Stimulated activated CD4-positive, alpha-beta T cell treated with anti-CD3 and anti-CD28 coated beads, Interleukin-15, amount 100 ng/mL, for 1 hour (primary cell): ENCODE measurements at places on chromosomes 6 and 20.

DNA sequence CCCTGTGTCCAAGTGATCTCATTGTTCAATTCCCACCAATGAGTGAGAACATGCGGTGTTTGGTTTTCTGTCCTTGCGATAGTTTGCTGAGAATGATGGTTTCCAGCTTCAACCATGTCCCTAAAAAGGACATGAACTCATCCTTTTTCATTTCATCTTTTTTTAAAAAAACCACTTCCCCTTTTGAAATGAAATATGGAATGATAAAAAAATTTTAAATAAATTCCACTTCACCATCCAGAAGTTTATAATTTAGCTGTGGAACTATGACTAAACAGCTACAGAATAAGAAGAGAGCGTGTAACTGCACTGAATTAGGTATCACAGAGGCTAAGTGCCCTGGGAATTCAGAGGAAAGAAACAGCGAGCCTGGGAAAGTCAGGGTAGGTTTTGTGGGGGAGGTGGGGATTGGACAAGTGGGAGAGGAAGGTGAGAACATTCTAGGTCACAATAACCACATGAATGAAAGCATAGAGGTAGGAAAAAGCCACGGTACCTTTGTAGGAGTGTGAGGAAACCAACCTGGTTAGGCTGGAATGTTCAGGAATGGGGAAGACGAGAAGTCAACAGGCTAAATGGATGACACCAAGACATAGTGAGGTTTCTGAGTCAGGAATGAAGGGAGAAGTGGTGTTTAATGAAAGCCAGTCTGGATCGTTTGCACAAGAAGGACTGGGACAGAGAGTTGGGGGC, 11.0 kb downstream of the TRIM10 start:
- DNase-seq = no peak

GRCh38 chr6:28251661-28252008, 434 bp downstream of the ZKSCAN4 start:
- DNase-seq = no peak

DNA sequence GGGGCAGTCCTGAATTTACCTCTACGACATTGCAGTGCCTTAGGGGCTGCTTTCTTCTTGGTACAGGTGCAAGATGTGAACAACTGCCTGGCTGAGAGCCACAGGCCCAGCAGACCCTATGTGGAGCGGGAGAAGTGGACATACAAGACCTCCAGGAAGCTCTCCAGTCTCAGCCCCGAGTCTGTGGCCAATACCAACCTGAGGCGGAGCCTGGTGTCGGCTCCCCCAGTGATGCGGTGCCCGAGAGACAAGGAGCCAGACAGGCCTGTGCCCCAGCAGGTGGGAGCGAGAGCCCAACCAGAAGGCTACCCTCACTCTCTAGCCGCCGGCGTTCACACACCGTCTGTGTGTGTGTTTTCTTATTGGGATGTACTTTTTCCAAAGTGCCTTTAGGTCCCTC, 59.6 kb downstream of the EFCAB8 start:
- DNase-seq = no peak

- DNase-seq = no peak
Measured at GRCh38 chr20:1856424-1856823, 38.8 kb upstream of the SIRPA start.

DNA sequence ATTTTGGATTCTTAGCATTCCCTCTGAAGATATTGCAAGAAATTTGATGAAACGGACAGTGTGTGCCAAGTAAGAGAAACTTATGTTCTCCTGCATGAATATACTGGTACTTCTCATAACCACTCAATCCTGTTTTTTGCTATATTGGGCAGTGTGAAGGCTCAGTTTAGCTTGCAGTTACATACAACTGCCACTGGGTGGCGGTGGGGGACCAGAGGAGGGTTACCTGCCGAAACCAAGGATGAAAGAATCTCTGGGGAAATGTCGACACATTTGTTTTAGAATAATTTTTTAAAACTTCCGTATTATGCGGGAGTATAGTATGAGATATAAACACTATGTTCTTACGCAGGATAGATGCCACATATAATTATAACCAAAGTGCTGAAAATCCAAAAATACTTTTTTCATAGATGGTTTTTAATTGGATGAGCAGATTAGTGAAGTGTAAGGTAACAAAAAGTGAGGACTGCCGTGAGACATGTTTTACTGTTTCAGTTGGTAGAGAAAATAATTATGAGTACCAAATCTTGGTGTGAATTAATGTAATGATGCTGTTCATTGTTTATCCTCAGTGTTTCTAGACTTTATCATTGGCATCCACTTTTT, 9.7 kb downstream of the TRMT11 start:
- peak; percentile 42 for DNase-seq

DNA sequence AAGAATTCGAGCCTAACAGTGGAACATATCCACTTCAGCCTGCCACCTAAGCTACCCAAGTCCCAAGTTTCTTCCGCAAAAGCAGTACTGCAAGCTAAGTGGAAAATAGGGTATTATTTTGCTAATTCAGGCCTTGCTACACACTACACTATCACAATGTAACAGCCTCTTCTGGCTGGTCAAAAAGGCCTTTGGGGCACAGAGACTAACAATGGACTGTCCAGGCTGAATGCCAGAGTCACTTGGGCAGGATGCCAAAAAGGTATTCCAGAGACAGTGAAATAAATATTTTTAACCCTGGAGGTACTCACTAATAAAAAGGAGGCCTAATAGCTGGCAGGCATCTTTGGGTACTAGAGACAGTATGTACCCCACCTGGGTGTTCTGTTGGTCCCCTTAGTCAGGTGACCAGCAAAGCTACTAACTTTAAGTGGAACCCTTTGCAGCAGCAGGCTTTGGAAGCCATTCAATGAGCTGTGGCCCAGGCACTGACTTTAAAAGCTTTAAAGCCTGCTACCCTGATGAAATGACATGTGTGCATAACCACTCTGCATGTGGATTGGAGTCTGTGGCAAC, 692.1 kb downstream of the HTR1B start:
- DNase-seq = no peak

DNA sequence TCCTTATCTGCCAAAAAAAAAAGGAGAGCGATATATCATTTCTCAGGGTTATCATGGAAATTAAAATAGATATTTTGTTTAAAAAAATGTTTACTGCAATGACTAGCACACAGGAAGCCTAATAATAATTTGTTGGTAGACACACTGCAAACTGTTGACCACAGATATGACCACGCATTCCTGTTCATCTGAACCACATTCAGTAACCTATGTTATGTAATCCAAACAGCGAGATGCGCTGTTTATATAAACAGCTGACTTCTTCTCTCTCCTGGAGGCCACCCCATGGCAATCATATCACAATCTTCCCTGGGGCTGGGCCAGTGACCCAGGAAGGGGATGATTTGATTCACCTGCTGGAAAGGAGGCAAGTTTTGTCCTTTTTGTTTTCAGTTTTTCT, 129.3 kb upstream of the UST start:
- no peak for DNase-seq

- DNase-seq = no peak
Measured at GRCh38 chr6:15672291-15672690, 9.5 kb upstream of the DTNBP1 start.

DNA sequence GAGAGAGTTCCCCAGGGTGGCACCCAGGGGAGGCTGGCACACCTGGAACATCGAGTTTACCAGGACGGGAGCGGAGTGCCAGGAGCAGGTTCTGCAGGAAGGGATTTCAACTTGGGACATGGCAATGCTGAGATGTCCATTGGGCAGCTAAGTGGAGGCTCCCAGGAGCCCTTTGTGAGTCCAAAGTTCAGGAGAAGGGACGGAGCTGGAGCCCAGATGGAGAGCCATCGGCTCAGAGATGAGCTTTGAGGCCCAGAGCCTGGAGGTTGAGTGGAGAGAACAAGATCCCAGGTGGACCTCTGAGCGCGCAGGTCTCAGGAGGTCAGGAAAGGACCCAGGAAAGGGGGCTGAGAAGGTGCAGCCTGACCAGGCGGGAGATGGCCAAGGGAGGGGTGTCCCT, 67.5 kb upstream of the AFDN start:
- no peak for DNase-seq

- no peak for DNase-seq
Measured at GRCh38 chr6:51843456-51844056, 243.9 kb downstream of the PKHD1 start.

DNA sequence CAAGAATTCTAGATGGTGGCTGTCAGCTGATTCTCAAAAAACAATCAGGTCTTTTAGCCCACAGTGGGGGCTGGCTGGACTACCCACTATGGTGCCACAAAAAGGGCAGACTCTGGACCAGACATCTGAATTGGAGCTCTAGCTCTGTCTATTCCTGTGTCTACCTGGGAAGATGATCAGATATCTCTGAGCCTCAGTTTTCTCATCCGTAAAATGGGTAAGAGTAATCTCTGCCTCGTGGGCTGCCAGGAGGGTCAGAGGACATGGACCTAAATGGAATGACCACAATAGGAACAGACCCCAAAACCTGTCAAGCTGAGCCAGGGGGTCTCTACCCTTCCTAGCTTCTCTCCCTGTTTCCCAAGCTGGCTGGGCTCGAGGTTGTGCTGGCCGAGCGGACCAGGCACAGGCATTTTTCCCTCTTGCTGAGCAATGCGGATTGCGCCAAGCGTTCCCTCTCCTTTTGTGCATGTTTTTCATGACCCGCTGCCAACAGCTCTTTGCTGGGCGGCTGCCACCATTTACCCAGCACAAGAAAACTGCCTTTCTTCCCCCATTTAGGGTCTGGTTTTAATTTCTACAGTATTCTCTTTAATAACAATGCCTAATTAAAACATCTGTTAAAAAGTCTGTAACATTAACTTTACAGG, 74.7 kb upstream of the MAFB start:
- no peak for DNase-seq

DNA sequence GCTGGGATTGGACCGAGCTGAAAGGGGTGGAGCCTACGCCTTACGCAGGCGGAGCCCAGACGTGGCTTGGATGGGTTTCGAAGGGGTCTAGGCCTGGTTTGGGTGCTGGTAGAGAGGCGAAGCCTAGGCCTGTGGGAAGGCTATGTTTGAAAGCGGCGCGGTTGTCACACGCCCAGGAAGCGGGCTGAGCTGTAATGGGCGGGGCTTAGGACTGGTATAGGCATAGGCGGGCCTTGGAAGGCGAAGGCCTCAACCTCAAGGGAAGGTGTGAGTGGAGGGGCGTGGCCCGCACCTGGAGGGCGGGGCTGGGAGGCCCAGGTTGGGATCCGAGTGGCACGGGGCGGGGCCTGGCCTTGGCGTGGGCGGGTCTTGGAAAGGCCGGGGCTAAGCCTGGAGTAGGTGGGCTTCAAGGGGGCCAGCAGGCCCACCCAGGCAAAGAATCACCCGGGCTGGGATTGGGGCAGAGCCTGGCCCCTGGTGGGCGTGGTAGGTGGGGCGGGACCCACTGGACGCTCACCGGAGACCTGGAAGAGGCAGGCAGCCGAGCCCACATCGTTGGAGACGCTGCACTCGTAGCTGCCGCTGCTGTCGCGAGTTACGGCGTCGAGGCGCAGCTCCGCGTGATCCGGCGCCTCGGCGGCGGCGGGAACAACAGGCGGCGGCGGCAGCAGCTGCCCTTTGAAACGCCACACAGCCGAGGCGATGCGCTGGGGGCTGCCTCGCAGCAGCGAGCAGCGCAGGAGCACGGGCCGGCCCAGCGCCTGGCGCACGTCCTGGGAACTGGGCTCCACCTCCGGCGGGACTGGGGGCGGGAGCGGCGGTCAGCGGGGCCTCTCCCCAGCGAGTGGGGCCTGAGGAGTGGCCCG, 49.0 kb downstream of the MDGA1 start:
- no peak for DNase-seq

GRCh38 chr6:15602154-15602553, 60.7 kb downstream of the DTNBP1 start:
- DNase-seq = no peak

DNA sequence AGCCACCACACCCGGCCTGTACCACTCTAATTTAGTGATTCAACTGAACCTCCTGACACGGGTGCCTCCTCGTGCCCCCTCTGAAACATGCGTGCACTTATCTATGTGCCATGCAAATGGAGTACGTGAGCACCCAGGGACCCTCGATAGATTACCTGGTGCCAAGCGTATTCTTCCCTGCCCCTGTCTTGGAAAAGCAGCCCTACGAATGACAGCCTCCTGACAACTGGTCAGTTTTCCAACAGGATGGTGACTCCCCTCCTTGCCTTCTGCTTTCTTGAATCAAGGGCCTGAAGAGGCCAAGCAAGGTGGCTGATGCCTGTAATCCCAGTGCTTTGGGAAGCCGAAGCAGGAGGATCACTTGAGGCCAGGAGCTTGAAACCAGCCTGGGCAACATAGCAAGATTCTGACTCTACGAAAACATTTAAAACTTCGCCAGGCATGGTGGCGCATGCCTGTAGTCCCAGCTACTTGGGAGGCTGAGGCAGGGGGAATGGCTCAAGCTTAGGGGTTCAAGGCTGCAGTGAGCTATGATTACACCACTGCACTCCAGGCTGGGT, 25.4 kb upstream of the SYNJ2 start:
- DNase-seq = no peak

DNA sequence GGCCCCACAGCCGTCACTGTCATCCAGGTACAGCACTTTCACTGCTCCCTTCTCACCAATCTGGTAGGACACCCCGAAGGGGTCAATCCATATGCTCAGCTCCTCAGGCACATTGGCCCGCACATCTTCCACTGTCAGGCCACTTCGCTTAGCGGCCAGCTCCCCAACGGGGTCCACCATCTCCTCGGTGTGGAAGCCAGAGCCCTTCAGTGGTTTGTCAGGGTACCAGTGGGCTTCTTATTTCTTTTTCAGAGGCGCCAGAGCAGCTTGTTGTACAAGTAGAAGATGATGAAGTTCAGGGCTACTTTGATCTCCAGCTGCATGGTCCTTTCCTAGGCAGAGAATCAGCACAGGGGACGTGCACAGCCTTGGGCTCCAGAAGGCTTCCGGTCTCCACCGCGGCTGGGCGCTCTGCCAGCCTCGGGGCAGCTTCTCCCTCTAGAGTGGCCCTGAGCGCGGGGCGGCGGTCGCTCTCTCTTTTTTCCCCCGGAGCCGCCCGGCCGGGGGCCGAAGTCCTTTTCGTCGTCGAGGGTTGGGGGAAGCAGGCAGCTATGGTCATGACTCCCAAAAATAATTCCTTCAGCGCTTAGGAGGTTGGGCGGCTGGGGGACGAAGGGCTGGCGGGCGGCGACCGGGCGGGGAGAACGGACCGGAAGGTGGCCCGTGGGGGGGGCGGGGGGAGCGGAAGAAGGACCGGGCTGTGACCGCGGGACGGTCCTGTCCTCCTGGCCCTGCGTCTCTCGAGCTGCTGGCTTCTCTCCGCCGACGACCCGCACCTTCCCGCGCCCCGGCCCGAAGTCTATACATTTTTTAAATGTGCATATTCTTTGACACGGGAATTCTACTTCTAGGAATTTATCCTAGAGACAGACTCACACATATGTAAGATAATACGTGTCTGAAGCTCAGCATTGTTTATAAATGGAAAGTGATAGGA, 6.5 kb upstream of the ZSCAN9 start:
- no peak for DNase-seq
